ENCODE measurements at places on chromosomes 2 and 18.
A peak's percentile ranks its signal among the peaks of the same experiment; 100 is the strongest.

DNA sequence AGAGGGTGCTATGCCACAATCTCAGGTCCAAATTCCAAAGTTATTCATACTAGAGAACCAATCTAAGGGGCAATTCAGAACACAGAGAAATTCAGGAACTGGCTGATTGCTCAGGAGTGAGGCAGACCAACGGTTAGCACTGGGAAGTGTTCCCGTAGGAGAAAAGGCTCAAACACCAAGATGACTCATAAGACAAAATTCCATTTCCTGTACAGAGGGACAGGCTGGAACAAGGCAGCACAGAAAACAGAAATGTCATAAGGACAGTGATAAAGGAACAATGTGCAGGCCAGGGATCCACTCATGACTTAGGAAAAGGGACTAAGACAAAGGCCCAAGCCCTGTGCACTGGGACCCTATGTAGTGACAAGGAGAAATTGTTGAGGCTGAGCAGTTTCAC, 54.2 kb downstream of the PDE1A start:
- DNase-seq = no peak

DNA sequence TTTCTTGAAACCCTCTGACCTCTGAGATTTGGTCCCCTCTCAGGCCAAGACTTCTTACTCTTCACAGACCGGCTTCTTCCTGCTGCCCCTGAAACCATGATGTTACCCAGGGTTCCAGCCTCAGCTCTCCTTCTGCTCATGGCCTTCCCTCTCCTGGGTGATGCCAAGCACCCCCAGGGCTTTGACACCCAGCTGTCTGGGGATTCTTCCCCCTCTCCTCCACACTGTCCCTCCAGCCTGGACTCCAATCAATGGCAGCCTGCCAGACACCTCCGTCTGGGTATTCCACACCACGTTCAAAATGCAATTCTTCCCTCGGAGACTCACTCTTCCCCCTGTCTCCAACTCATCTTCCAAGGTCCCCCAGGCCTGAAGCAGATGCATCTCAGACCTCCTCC, 25.0 kb downstream of the SPP2 start:
- DNase-seq = no peak

- DNase-seq = no peak
Observed at GRCh38 chr2:57333221-57333620, 713.4 kb upstream of the VRK2 start.

DNA sequence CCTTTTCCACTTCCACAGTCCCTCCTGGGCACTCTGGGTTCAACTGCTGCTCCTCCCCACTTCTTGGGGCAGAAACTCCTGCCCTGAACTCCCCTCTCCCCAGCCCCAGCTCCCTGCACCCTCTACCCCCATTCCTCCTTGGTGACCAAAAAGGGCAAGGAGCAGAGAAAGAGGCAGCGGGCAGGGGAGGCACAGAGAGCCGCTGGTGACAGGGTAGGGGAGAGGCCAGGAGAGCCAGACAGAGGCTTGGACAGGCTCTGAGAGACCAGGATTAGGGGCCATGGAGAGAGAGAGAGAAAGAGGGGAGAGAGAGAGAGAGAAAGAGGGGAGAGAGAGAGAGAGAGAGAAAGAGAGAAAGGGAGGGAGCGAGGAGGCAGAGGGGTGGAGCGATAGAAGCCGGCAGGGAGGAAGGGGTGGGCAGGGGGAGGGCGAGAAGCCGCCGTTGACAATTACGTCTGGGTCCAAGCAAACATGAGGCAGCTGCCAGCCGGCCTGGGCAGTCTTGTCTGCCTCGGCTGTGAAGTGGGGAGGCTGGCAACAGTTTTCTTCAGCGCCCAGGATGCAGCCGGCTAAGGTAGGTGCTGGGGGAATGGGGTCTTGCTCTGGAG, at the start of gene KCNIP3:
Gene KCNIP3 (plus strand): TSS at position 468 of the 608 bp plus-strand sequence. CDS start 92 bp downstream, at position 560.
- no peak for DNase-seq

- DNase-seq = no peak
Observed at GRCh38 chr2:158970241-158970751, 1.9 kb downstream of the TANC1 start.

DNA sequence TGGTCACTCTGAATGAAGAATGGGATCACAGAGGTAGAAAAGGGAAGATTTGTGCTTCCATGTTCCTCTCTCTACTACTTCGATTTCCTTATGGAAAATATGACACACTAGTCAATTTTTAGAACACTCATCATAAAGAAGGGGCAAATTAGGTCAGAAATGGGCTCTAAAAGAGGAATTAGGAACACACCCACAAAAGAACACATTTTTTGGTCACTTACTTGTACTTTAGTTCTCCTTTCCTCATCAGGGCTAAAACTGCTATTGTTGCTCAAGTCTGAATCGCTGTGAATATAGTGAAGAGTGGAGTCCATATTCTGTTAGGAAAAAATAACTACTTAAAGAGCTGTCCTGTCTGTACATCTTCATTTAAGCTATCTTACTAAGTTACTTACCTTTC, 52.6 kb downstream of the PPP4R1 start:
- peak; percentile 51 for DNase-seq

GRCh38 chr18:50875966-50876536, 2.9 kb upstream of the ME2 start:
- no peak for DNase-seq

GRCh38 chr18:58177004-58177717, 133.1 kb downstream of the NEDD4L start:
- DNase-seq = no peak

GRCh38 chr2:129753261-129753660, 226.2 kb upstream of the RAB6C start:
- no peak for DNase-seq

GRCh38 chr2:45134726-45135125, 125.5 kb upstream of the SIX2 start:
- peak; percentile 91 for DNase-seq

- DNase-seq = no peak
Observed at GRCh38 chr2:10471955-10472354, 23.8 kb upstream of the ODC1 start.

DNA sequence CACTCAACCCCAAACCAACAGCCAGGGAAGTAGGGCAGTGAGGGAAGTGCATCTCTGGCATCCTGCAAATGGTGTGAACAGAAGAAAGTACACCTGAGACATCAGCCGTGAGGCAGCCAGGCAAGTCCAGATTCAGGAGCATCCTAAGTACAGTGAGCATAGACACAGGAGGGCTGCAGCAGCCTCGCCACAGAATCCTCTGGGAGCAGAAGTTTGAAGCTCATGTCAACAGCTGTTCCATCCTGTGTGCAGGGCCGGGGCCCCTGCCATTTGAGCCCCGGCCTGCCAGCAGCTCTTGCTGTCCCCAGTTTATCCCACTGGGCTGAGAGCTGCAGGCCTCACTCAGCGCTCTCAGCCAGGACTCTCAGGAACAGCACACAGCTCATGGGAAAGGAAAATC, 14.5 kb downstream of the LOXHD1 start:
- no peak for DNase-seq

DNA sequence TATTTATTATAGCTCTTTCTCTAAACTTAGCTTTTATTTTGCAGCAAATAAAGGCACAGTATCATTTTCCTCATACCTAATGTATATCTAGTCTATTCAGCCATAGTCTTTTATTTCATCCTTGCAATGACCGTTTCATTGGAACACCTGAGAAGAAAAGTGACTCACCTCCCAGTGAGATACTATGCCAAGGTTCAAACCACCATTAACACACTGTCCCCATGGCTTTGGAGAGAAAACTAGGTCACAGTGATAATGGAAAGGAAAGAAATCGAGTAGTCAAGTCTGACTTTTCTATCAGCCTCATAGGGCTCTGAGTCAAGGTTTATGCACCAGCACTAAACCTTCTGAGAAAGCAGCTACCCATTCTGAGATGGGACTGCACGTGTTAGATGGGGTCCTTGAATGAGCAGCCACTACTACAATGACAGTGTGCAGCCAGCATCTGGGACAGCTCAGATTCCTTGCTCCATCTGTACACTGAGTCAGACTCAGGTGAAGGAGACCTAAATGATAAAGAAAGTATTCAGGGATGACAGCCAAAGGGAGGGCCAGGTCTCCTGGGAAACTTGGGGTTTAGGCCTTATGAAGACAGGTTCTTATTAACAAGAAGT, 971.1 kb upstream of the ACVR2A start:
- DNase-seq = no peak

DNA sequence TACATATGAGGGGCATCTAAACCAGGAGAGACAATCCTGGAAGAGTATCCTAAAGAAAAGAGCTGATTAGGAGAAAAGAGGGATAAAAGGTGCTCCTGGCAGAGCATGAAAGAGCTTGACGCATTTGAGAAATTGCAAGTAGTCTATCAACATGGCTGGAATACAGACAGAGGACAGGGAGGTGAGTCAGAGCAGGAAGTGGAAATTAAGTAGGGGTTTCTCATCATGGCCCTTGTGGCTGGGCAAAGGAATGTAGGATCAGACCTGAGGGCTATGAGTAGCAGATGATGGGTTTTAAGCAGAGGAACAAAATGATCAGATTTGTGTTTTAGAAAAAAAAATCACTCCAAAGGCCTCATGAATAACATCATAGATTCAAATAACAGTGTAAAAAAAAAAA, 49.2 kb upstream of the UGP2 start:
- DNase-seq = no peak
